ENCODE measurements at places on chromosomes 5 and 9.

GRCh38 chr5:103203226-103203625 lies 55.3 kb upstream of the MACIR start:
- DNase-seq, result no peak

GRCh38 chr5:67189079-67189354 lies 7.6 kb downstream of the CD180 start:
- no peak for DNase-seq

DNA sequence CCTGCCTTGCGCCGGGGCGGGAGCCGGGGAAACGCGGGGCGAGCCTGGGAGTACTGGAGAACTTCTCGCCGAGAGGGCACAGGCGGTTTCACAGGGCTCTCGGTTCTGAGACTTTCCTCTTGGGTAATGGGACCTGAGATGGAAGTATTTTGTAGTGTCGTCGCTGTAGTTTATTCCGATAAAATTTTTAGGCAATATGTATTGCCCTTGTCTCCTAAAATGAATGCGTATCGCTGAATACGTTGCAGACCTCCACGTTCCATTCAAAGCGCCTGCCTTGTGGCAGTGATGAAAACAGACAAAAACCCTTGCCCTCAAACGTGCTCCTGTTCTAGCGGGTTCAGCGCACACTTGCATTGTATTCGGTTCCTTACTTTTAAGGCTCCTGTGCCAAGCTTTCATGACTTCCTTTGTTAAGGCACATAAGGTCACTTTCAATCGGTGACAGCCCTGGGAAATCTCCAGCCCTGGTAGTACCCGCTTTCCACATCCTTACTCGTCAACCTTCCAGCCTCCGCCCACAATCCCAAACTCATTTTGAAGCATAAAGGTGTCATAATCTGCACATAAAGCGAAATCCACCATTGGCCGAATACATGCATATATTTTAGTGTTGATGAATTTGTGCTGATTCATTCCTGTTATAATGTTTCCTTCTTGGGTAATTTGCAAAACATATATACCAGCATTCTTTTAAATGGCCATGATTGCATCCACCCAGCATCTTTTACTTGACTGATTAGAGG lies 694 bp downstream of the RMI1 start:
- DNase-seq, result no peak

GRCh38 chr9:128148509-128149000 lies 698 bp upstream of the LCN2 start:
- DNase-seq, result no peak

DNA sequence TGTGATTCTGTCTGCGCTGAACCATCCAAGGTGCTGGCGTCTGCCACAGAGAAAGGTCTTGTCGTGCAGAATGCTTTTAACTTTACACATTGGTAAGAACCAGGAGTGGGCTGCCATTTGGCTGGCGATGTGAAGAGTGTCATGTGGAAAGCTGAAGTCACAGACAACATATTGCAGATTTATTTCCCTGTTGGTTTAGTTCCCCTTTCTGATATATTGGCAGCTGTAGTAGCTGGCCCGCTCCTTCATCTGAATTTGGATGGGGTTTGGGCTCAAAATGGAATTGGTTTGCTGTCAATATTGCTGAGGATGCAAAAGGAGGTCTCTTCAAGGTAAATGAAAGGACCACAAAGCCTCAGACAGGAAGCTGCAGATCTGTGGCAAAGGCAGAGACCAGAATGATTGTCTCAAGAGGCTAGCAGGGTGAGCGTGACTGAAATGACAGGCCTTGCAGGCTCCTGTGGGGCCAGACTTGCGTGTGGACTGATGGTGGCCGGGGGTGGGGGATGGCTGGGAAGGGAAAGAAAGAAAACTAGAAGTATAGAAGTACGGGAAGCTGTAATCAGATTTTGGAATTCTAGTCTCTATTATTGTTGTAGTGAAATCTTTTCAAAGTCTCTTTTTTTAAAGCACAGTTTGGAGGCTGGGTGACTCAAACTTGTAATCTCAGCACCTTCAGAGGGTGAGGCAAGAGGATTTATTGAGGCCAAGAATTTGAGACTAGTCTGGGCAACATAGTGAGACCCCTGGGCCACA lies 25.1 kb upstream of the CD180 start:
- peak; percentile 41 for DNase-seq

DNA sequence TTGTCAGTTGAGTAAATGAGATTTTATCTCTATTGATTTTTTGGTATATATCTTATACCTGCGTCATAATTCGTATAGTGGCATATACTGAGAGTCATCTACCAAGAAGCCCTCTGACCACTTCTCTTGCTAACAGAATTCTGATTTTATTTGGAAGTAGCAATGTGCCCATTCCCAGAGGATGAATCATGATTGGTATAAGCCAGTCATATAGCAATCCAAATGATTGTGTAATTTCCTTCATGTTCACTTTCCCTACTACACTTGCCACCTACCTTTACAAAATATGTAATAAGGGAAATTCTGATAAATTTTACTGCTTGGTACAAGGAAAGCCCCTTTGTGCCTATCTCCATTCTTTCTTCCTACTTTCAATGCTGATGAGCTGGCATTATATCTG lies 16.1 kb upstream of the ZNF462 start:
- no peak for DNase-seq

- no peak for DNase-seq
These were observed 6.1 kb upstream of the RXFP3 start for GRCh38 chr5:33929925-33930690.

DNA sequence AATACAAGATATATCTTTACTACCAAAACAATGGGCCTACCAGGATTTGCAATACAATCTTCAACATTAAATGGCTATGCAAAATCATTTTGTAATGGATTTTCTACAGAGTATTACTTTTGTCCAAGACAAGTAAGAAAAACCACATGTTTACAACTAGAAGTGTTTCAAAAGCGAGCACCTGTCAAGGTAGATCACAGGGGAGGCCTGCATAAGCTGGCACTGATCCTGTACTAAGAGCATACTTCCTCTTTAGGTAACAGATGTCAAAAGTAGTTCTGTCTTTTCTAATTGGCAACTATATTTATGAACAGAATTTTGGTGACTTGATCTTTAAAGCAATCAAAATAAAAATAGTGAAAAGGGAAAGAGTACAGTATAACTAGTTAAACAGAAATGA lies 249.0 kb downstream of the MLLT3 start:
- DNase-seq, result no peak

DNA sequence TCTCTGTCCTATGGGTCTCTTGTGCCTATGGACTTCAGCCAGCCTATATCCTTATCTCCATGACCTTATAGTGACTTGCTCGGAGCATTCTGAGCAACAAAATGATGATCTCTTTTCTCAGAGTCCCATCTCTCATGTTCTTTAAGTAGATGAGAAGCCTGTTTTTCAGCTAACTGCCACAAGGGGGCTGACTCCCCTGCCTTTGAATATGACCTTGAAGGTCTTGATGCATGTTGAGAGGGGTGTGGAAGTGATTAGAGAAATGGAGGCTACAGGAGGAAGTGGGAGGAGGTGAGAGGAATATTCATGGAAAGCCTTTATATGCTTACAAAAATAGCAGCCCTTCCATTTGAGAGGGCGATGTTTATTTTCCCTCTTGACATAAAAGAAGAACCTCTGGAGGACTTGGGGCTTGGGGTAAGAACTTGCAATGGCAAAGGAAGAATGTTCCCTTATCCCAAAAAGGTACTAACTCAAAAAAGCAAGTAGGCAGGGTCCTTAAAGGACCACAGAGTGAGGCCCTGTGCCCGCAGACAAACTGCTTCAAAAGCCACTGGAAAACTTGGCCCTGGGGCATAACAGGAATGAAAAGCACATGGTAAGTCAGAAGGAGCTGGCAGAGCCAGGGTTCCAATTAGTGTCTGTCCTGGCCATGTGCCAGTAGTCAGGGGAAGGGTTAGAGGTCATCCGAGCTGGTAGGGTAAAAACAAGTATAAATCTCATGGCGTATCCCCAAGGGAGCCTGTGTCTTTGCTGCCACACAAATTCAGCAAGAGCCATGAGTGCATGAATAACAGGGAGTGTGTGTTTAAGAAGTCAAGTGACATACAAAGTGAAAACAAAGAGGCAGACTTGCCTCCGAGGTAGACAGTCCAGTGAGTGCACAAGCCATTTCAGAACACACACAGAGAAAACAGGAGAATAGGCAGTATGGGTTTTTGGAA lies 39.1 kb downstream of the FGD3 start:
- DNase-seq, result peak; percentile 37

DNA sequence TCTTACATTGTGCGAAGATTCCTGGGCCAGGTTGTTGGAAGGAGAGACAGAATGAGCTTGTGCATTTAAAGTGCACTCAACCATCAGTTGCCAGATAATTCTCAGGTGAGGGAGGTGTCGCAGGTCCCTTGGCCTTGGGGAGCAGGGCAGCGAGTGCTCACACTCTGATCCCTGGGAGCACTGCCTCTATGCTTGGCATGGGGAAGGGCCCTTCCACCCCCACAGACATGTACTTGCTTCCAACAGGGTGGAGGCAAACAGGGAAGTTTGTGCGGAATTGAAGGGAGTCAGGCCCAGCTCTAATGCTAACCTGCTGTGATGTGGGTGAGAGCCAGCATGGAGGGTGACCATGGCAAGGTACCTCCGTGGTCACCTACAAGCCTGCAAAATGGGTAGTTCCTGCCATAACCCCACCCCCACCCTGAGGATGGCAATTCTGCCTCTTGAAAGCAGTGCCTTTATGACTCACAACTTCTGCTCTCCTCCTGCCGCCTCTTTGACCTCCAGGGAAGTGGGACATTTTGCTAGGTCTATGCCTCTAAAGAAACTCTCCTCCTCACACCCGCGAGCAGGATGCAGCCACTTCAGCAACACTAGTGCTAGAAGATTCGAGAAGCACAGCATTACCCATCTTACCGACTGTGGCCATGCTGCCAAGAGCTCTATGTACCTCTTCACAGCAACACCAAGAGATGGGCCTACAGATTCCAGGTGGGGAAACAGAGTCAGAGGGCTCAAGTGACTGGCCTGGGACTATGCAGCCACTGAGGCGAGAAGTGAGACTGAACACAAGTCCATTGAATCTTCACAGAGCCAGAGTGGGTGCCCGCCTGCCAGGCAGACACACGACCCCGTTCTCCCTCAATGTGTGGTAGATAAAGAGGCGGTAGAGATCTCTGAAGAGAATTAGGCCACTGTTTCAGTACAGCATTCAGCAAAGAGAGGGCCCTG lies 22.1 kb upstream of the SLC25A51 start:
- DNase-seq, result no peak

DNA sequence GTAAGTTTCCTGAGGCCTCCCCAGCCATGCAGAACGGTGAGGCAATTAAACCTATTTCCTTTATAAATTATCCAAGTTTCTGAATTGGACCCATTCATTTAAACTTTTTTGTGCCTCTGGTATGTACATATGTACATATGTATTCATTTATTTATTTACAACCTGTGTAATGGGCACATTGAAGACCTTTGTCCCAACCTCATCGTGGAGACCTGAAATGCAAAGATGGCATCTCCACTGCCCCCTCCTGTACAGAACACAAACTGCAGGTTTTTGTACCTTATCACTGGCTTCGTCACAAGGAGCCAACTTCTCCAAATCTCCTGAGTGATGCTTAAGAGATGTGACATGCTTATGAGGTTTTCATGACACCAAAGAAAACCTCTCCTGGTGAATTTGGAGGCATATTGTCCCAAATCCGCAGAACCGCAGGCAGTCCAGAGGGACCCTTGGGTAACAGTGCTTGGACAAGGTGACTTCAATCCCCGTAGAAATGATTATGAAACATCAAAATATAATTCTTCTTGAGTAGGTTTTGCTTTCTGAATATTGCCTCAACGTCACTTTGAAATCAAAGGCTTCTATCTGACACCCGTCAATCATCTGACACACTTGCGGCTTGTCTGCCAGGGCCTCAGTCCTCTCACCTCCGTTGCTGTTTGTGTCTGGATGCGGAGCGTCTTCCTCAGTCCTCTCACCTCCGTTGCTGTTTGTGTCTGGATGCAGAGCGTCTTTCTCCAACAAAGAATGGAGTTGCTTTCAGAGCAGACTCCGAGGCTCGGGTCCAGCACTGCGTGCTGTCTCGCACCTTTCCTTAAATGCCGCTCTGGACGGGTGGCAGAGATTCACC lies 135.0 kb upstream of the IRX4 start:
- peak; percentile 7 for DNase-seq

GRCh38 chr5:56816546-56817081 lies 1.3 kb downstream of the MAP3K1 start:
- peak; percentile 54 for DNase-seq

DNA sequence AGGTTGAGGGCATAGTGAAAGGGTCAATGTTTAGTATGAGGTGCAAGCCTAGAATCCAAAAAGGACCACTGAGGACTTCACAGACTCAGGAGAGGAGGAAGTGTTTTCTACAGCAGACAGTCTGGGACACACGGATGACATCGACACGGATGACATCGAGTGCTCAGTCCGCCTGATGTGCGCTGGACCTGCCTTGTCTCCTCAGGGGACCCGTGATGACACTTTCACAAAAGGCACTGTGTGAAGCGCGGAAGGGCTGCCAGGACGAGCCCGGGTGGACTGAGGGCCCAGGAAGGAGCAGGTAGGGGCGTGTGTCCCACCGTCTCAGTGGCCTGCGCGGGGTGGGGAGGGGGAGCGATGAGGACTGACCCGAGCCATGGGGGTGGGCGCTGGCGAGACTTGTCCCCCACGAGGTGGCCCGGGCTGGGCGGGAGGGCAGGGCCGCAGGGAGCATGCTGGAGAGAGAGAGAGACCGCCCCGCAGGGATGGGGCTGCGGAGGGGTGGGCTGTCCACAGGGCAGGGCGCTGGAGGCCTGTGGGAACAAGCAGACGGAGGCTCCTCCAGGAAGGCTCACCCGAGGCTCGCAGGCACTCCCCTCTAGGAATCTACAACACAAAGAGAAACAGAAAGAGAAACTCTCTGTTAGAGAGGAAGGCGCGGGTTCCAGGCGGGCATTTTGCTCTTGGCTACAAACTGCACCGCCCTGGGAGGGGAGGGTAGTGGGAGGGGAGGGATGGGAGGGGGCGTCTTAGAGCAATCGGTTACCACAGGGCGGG lies 54.9 kb downstream of the USP20 start:
- DNase-seq, result peak; percentile 65

DNA sequence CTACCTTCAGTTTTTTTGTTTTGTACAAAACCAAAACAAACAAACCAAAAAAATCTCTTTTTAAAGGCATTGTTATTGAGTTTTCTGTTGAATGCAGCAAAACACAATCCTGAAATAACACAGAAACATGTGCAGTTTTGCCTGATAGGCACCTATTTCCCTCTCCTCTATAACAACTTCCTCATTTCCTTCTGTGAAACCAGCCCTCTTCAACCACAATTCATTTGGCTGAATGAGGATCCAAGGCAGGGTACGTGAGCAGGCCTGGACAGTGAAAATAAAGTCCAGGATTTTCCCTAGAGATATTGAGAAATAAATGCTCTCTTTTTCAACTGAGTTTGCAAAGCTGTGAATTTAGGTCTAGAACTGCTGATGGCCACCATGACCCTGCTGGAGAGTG lies 134.8 kb upstream of the LARP1 start:
- DNase-seq, result no peak

GRCh38 chr5:89282554-89283510 lies 399.8 kb upstream of the MEF2C start:
- no peak for DNase-seq

GRCh38 chr5:124570285-124571035 lies 176.0 kb downstream of the ZNF608 start:
- no peak for DNase-seq

- no peak for DNase-seq
These were observed 2.3 kb downstream of the SMIM3 start for GRCh38 chr5:150780816-150781221.

All from stimulated activated CD4-positive, alpha-beta T cell treated with anti-CD3 and anti-CD28 coated beads, Interleukin-4, amount 100 ng/mL, for 48 hours (primary cell).